ENCODE measurements at places on chromosomes 4 and X.

DNA sequence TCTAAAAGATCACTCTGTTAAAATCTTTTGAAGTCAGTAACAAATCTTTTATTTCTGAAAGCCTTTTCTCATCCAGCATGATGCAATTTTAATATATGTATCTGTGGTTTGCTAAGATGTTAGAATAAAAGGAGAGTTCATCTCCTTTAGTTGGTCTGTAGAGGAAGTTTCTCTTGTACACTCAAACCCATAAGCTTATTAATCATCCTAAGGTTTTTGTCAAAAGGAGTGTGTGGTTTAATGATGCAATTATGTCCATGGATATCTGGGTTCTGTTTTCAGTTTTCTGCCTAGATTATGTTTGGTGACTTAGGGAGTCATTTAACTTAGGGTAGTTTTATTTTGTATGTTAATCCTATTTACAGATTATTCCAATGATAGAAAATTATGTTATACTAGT is 52.1 kb upstream of the NDST4 start:
- no peak for DNase-seq

GRCh38 chr4:152363086-152363485 is 172.8 kb downstream of the FBXW7 start:
- DNase-seq: no peak

- DNase-seq: peak; percentile 41
Observed at GRCh38 chr4:152063621-152064240, 302.9 kb upstream of the GATB start.

- DNase-seq: no peak
Observed at GRCh38 chr4:11774346-11774745, 345.7 kb upstream of the HS3ST1 start.

- DNase-seq: peak; percentile 16
Observed at GRCh38 chr4:186134257-186134656, 29.8 kb downstream of the FAM149A start.

- no peak for DNase-seq
Observed at GRCh38 chrX:67546496-67547423, 2.9 kb downstream of the AR start.

- no peak for DNase-seq
Observed at GRCh38 chr4:98921292-98921691, 7.6 kb downstream of the EIF4E start.

DNA sequence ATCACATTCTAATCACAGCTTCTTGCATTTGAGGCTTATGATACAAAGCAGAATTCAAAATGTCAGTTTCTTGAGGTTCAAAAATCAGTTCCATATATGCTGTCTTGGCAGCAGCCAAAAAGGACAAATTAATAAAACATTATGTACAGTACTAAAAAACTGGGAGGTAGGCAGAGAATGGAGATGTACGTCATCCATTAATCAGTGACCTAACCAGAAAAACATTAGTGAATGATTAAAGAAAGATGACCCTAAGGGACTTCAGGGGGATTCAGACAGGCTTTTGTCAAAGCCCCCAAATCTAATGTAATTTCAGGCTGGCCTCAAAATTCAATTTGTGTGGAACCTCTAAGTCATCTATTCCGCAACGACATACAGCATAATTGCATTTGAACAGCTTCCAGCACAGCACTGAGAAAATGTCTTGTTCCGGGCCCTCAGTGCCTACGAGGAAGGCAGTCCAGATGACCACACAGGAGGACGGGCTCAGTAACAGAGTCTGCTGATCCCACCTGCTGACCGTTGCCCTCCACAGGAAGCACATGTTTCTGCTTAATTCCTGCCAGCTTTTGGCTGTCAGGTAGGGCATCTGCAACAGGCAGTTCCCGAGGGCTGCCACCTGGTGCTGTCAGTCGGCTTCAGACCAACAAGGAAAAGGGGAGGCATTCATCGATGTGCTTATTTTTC is 83.8 kb upstream of the HHIP start:
- no peak for DNase-seq

GRCh38 chr4:189098932-189099696 is 841.6 kb upstream of the FRG1 start:
- peak; percentile 59 for DNase-seq

DNA sequence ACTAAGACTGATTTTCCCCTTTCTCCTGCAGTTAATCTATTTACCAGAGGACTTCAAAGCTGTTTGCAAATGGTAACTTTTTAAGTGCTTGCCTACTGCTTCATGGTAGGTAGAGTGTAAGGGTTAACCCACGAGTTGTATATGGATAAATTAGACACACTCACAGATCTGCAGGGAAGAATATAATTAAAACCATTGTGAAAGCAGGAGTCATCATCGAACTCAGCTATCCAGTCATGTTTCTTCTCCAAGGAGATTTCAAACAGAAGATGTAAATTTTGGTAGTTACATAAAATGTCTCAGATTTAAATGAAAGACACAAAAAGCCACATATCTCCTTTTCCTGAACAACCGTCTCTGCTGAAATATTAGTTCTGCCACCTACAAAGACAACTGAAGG is 549 bp upstream of the XG start:
- no peak for DNase-seq

DNA sequence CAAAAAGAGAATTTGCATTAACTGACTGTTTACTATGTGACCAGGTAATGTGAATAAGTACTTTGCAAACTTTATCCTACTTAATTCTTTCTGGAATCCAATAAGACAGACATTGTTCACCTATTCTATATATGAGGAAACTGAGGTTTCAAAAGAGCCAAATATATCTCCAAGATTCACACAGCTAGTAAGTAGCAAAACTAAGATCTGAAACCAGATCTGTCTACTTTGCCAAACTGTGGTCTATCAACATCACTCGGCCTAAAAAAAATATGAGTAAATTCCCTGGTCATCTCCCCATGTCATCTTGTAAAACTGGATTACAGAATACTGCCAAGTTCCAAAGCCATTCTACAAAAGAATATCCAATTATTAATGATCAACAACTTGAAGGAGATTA is 52.8 kb downstream of the ANAPC10 start:
- DNase-seq: no peak

GRCh38 chr4:15653864-15654592 is 1.1 kb downstream of the FBXL5 start:
- peak; percentile 67 for DNase-seq

DNA sequence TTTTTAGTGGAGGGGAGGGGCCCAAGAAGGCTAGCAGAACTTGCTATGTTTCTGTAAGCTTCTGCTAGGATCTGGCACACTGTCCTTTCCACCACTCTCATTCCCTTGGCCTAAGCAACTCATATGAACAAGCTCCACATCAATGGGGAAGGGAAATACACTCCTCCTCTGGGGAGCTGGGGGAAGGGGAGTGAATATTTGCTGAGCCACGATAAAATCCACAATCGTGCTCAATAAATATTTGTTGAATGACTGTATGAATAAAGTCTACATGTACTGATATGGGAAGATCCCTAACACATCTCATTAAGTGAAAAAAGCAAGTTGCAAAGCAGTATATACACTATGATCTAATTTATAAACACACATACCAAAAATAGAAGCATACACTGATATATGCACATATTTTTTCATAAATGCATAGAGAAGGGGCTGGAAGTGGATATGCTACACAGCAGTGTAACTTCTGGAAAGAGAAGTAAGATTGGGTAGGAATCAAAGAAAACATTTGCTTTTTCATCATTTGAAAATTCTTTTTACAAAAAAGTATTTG is 95.8 kb upstream of the EFHC2 start:
- no peak for DNase-seq

DNA sequence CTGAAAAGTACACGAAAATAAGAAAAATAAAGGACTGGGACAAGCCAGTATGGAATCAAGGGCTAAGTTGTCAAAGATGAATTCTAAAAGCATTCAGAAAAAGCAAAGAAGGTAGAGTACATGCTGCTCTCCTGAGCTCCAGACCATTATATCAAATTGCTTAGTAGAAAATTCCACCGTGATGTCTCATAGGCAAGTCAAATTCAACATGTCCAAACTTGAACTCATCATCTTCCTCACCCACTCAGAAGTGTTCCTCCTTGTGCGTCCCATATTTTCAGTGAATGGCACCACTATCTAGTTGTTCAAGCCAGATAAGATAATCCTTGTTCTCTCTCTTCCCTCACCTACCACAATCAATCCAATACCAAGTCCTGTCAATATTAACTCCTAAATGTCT is 37.5 kb upstream of the IL13RA2 start:
- no peak for DNase-seq

DNA sequence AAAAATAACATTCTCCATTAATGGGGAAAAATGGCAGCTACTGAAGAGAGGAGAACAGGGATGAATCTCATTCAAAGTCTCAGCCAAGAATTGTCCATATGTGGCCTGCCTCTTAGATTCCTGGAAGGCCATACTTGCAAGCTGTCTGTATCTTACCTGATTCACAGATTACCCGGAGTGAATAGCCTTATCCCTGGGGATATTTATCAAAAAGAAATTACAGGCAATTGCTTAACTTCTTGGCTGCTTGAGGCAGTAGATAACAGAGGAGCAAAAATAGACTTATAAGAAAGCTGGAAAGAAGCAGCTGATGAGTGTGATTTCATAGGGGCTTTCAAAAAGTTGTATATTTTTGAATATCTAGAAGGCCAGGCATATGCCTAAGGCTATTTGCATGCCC is 68.8 kb upstream of the PPP1R2C start:
- DNase-seq: no peak

- DNase-seq: peak; percentile 68
Observed at GRCh38 chr4:101191302-101192098, 155.8 kb downstream of the PPP3CA start.

DNA sequence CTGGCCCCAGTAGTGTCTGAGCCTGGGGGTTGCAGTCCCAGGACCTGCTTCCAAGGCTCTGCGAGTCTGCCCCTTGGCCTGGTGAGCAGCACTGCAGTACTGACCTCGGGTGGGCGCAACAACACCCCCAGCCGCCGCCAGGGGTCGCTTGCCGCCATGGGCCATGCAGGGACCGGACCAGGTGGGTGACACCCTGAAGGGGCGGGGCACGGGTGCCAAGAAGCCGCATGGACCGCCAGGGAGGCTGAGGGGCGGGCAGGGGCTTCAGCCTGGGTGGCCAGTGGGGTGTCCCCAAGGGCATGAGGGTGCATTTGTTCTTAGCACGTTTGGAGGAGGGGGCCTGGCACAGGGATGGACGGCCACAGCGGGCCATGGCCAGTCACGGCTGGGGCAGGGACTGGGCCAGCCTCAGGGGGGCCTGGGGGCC is 25.0 kb downstream of the TACC3 start:
- DNase-seq: no peak

- DNase-seq: no peak
Observed at GRCh38 chr4:68259191-68259590, 13.7 kb upstream of the TMPRSS11B start.

- no peak for DNase-seq
Observed at GRCh38 chr4:101414496-101414895, 67.2 kb upstream of the PPP3CA start.

DNA sequence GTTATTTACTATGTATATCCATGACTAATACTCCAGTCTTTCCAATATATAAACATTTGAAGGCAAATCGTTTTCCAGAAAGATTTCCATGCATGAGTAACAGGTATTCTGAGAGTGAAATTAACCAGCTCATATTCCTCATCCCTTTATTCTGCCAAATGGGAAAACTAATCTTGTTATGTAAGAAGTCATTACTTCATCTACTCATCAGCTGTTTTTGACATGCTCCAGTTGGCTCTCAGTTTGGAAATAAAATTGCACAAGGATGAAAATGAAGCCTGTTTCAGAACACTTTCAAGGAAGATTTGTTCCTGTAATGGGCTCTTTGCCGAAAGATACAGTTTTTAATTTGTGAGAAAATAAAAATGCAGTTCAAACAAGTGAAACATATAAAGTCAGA is 121.9 kb downstream of the KCTD8 start:
- no peak for DNase-seq

GRCh38 chrX:153857348-153857903 is 27.1 kb upstream of the PDZD4 start:
- DNase-seq: no peak

- DNase-seq: peak; percentile 54
Observed at GRCh38 chrX:120797188-120797851, 78.3 kb downstream of the CT47B1 start.

DNA sequence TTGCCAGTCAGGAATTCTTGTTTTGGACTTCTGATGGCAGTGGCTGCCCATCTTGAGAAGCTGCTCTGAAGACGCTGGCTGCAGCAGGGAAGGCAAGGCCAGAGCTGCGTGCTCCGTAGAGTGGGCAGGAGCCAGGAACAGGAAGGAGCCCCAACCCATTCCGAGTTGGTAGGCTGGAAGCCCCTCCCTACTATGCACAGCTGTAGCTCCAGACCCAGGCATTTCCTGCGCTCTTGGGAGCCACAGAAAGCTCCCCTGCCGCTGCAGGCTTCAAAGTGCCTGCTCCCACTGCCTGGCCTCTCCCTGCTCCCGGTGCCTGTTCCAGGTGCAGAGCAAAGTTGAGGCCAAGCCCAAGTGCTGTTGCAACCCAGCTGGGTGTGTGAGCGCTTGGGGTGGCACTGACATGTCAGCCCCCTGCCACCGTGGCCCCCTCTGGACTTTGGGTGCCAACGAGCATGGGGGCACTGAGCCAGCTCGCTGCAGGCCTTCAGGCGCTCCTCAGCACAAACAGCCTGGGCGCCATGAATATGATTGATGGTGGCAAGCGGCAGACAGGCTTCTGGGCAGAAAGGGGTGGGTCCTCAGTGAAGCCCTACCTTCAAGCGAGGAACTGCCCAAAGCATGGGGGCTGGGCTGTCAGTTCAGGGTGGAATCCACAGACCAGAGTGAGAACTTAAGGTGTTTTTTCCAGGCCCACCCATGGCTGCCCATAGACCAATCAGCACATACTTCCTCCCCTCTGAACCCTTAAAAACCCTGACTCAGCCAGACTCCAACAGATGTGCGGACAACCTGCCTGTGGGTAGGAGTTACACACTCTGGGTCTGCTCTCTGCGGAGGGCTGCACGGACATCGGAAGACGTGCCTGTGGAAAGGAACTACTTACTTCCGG is 677.2 kb upstream of the INTU start:
- DNase-seq: no peak

- DNase-seq: no peak
Observed at GRCh38 chr4:137530176-137530575, 2.1 kb downstream of the PCDH18 start.

GRCh38 chr4:36310216-36310615 is 28.8 kb downstream of the DTHD1 start:
- DNase-seq: no peak

DNA sequence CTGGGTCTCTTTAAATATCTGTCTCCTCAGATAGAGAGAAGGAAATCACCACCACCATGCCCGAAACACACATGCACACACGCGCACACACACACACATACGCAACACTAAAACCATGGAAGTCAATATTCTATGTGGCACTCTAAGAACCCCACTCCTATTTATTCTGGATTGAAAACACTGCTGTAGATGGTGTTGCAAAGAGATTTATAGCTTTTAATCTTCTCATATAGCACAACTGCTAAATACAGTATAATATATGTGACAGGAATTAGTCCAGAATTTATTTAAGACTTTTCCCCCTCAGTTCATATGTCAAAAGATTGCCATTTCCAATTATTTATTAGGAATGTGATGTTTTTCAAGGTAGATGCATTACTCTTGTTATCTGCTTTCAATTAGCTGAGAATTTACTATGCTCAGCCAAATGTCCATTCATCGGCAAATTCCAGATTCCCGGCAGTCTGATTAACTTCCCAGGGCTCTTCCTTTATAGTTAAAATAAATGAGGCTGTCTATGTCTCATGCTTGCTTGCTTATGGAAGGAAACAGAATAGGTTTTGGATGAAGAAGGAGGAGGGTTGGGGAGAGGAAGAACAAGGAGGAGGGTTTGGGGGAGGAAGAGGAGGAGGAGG is 115.4 kb upstream of the NDP start:
- DNase-seq: no peak

- no peak for DNase-seq
Observed at GRCh38 chr4:140085062-140085622, 68.8 kb downstream of the MAML3 start.

GRCh38 chr4:28313729-28314713 is 1453.4 kb downstream of the STIM2 start:
- DNase-seq: no peak
